ENCODE measurements at places on chromosomes 5 and 9. TPM values are rescaled to one million over a fixed set of nuclear protein-coding genes. Genes with fewer than 3 reads are reported as not detected.

The LRRC19 gene
- 0.55 TPM for total RNA-seq

The PCDHA5 gene
- total RNA-seq = not detected

The SPATA31A6 gene
- not detected for total RNA-seq

DNA sequence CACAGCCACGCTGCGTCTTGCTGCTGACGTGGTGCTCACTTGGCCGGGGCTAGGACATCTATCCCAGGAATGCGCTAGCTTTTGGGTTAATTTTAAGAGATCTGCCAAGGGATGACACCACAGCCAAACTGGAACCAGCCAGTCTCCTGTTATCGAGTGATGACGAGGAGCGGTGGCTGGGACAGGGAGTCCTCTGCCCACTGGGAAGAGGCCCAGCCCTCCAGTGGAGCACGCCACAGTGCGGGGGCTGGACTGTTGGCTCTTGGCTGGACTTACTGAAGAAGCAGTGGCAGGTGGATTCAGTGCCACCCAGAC is 55.1 kb upstream of the PHYKPL start:
- no peak for DNase-seq

DNA sequence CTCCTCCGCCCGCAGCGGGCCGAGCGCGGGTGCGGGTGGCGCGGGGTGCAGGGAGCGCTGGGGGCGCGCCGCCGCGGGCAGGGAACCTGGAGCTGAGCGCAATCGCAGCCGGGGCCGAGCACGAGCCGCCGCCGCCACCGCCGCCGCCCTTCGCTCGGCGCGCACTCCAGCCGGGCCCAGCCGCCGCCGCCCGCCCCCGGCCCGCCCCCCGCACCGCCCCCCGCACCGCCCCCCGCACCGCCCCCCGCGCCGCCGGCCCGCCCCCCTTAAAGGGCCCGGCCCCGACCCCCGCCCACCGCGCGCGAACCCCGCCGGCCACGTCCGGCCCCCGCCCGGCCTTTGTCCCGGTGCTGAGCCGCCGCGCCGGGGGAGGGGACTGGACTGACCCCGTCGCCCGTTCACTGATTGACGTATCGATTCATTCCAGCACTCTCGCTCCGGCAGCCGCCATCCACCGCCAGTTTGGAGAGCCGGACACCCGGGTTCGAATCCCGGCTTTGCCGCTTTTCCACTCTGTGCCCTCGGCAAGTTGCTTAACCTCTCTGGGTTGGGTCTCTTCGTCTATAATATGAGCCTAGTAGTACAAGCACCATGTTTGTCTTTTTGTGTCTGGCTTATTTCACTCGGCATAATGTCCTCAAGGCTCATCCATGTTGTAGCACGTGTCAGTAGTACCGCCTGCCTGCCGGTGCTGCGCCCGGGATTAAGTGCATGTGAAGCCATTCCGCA is at the start of gene SH3PXD2B:
Gene SH3PXD2B (minus strand): TSS at position 168 of the 729 bp plus-strand sequence. CDS start 173 bp downstream, outside the sequence.
- DNase-seq = peak; percentile 83

DNA sequence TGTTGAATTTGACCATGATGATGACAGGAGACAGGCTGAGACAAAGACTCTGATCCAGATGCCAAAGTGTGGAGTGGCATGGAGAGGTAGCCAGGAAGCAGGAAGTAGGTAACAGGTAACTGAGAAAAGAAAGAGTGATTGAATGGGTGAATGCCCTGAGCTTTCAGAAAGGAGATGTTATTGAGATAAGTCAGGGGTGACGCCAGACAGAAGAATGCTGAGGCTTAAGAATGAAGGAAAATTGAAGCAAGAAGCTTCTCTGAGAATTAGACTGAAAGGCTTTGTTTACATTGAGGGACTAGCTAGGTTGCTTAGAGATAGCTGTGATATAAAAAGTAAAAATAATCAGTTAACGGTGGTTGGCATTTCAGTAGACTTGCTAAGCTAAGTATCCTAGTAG is 165.7 kb downstream of the PSAT1 start:
- no peak for DNase-seq

- no peak for DNase-seq
Measured at GRCh38 chr5:127292030-127292735, 1.6 kb downstream of the MEGF10 start.

Measured in left lobe of liver (tissue), 2 donors.